T47D (cell line): ENCODE measurements at places on chromosomes 11 and 22.

GRCh38 chr11:18969720-18970119, 30.5 kb upstream of the MRGPRX1 start:
- no peak for DNase-seq

DNA sequence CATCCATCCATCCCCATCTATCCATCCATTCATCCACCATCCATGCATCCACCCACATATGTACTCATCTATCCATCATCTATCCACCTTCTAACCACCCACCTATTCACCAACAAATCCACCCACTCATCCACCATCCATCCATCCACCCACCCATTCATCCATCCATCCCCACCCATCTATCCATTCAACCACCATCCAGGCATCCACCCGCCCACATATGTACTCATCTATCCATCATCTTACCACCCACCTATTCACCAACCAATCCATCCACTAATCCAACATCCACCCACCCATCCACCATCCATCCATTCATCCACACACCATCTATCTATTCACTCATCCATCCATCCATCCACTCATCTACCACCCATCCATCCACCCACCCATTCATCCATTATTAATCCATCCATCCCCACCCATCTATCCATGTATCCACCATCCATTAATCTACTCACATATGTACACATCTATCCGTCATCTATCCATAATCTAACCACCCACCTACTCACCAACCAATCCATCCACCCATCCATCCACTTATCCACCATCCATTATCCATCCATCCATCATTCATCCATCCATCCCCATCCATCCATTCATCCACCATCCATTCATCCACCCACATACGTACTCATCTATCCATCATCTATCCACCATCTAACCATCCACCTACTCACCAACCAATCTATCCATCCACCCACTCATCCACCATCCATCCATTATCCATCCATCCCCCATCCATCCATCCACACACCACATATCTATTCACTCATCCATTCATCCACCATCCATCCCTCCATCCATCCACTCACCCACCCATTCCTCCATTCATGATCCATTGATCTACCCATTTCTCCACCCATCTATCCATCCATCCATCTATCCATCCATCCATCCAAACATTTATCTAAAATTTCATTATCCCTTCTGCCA, 940.0 kb downstream of the BRD1 start:
- no peak for DNase-seq

GRCh38 chr22:50117168-50117762, 27.5 kb downstream of the MOV10L1 start:
- DNase-seq, result no peak

DNA sequence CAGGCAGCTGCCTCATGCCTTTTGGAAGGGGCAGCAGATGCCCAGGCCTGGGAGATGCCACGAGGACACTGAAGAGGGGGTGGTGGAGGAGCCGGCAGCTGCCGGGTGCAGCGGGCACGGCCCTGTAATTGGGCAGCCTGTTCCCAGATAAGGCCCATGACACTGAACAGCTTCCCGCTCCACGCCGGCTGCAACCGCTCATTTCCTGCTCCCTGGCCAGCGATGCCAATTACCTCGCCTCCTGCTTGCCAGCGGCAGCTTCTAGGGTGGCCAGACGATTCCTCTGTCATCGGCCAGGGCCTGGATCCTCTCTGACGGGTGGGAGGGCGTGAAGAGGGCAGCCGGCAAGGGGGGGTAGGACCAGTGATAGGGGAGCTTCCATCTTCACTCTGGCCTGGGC, 22.8 kb downstream of the FLRT1 start:
- DNase-seq, result no peak

GRCh38 chr22:37164505-37164887, 14.8 kb upstream of the IL2RB start:
- no peak for DNase-seq

- DNase-seq, result no peak
These were observed 373.0 kb downstream of the CTTN start for GRCh38 chr11:70771099-70771885.

- no peak for DNase-seq
These were observed 33.5 kb downstream of the GDPD4 start for GRCh38 chr11:77267962-77268361.

DNA sequence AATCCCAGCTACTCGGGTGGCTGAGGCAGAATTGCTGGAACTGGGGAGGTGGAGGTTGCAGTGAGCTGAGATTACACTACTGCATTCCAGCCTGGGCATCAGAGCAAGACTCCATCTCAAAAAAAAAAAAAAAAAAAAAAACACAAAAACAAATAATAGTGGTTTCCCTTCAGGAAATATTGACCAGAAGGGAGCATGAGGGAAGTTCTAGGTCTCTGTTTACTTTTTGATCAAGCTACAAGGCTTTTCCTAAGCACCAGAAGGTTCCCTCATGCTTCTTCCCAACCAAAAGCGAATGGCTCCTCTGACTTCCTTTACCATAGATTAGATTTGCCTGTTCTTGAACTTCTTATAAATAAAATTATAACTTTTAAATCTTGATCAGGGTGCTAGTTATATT, 18.3 kb downstream of the MYO18B start:
- no peak for DNase-seq

DNA sequence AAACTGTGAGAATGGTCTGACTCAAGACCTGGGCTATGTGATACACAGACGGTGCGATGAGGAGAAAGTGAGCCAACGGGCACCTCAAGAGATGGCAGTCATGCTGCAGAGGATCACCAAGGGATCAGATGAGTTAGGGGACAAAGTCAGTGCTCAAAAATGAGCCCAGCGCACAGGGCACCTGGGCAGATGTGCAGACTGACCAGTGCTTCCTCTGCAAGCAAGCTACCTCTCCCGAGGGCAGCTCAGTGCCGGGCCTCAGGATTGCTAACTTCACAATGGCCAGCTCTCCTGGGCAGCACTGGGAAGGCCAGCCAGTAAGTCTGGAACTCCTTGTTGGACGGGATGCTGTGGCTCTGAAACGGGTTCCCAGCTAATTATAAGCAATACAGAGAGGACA, 15.3 kb downstream of the HDHD5 start:
- no peak for DNase-seq

- DNase-seq, result no peak
These were observed 155.5 kb downstream of the TEAD1 start for GRCh38 chr11:12829540-12830314.

GRCh38 chr11:15816260-15816871, 540.0 kb downstream of the SOX6 start:
- no peak for DNase-seq

DNA sequence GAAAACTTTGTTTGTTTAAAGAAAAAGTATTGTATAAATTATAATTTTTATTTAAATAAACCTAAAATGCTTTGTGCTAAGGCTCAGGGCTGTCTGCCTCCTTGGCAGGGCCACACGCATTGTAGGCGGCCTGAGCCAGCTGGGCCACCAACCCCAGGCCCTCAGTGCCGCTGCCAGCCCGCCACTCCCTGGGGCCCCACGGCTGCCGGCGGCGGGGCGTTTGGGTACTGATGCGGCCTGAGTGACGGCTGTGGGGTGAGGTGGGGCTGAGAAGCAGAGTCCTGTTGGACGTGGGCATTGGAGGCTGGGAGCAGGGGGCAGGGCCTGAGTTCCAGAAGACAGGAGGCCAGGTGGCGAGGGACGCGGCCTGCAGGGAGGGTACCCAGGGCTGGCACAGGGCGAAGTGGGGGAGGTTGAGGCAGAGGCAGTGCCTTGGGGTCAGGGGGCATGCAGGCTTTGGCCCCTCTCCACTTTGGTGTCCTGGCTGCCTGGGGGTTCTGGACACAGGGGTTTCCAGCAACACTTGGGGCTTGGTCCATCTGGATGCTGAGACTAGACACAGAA, 58.3 kb downstream of the CERK start:
- no peak for DNase-seq

DNA sequence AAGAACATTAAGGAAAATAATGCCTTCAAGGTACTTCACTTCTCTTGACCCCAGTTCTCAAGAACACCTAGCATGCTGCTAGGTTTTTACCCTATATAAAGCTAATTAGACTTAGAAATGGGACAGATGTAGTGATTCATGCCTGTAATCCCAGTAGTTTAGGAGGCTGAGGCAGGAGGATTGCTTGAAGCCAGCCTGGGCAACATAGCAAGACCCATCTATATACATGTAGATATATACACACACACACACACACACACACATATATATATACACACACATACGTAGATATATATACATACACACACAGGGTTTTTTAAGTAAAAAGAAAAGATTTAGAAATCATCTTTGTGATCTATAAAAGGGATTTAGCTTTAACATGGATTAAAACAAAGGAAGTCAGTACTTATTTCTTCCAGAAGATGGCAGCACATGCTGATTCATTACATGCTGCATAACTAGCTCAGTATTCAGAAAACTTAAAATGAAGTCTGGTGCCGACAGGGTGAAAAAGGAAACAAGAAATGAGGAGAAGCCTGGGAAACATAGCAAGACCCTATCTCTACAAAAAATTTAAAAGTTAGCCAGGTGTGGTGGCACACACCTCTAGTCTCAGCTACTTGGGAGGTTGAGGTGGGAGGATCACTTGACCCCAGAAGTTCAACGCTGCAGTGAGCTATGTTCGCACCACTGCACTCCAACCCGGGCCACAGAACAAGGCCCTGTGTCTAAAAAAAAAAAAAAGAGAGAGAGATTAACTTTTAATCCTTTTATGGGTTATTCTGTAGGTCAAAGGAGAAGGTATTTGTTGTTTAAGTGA, 28.5 kb upstream of the RBX1 start:
- DNase-seq, result peak; percentile 66
